ENCODE measurements at places on chromosomes 1 and 21. TPM values are rescaled to one million over a fixed set of nuclear protein-coding genes. Genes with fewer than 3 reads are reported as not detected.
A peak's percentile ranks its signal among the peaks of the same experiment; 100 is the strongest.

DNA sequence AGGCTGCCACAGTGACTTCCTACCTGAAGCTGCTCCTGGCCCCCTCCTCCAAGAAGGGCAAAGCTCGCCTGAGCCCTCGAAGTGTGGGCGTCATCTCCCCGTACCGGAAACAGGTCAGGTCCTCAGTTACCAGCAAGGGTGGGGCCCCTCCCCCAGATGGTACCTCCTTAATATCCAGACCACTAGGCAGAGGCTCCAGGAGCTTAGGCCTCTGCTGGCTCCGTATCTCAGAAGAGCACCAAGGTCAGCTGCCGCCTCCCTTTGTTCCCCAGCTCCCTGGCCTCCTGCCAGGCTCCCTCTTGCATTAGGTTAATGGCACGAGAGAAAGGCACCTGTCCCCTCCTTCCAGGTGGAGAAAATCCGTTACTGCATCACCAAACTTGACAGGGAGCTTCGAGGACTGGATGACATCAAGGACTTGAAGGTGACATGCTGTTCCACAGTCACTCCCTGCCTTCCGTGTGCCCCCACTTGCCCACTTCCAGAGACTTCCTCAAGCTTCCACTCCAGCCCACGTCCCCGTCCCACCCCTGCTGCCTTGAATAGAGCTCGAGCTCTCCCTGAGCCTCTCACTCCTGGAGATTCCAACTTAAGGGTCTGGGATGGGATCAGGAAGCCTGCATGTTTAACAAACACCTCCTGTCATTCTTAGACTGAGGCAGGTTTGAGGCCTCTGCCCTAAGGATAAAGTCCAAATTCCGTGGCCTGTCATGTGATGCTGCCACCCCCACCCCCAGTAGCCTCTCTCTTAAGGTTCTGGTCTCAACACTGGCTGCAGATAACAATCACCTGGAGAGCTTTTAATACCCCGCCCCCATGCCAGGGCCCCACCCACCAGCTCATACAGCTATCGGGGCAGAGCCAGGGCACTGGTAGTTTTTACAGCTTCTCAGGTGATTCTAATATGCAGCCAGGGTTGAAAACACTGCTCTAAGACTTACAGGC, 8.3 kb downstream of the RHOC start:
- peak; percentile 93 for DNase-seq

GRCh38 chr1:13826591-13826990, 126.6 kb downstream of the PRDM2 start:
- DNase-seq = no peak

- DNase-seq = no peak
These were observed 187.5 kb downstream of the PSMG1 start for GRCh38 chr21:38995731-38996130.

GRCh38 chr1:177568622-177569021, 397.9 kb downstream of the BRINP2 start:
- DNase-seq = no peak

DNA sequence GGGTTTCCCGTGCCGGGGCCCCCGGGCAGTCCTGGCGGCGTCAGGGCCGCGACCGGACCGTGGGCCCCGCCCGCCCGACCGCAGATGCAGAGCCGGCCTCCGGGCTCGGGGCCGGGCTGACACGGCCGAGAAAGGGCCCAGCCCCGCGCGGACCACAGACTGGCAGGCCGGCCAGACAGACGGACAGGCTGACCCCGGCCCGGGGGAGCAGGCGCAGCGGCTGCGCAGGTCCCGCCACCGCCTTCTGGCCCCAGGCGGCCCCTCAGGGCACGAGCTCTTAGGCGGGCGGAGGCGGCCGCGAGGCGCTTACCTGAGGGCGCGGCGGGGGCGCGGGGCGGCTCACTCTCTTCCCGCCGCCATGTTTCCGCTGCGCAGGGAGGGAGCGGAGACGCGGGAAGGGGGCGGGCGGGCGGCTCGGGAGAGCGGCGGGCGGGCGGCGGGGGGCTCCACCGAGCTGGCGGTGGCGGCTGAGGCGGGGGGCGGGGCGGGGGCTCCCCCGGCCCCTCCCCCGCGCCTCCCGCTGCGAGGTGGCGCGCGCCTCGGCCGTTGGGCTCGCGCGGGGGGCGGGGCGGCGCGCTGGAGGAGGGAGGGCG, at the start of gene SCMH1:
SCMH1 (minus strand) TSS at position 558 of the 593 bp plus-strand sequence. CDS start 56,173 bp downstream, outside the sequence.
- DNase-seq = peak; percentile 70

The TCEA3 gene
- 125 TPM for total RNA-seq

- no peak for DNase-seq
These were observed 11.8 kb upstream of the PAX7 start for GRCh38 chr1:18618546-18619466.

DNA sequence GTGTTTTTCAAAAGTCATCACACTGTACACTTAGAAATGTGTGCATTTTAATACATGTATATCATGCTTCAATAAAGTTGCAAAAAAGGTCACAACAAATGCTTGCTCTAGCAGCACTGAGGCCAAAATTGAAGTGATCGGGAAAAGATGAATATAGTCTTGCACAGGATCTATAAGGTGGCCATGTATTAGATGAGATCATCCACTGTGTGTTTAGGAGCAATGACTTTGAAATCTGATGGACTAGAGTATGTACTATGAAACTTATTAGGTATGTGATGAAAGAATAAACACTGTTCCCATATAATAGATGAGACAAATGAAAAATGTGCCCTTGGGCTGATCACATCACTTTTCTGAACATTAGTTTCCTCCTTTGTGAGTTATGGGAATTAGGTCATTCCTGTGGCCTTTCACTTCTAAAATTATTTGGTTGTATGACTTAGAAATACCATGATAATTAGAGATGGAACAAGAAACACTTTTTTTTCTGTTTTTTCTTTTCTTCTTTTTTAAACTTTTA, 984.6 kb downstream of the ADGRL2 start:
- DNase-seq = no peak

The NUF2 gene
- total RNA-seq = 31.4 TPM
